ENCODE measurements at places on chromosomes 5 and 9. TPM values are rescaled to one million over a fixed set of nuclear protein-coding genes. Genes with fewer than 3 reads are reported as not detected.

ARL14EPL gene
- not detected for total RNA-seq

GABRA6 gene
- total RNA-seq = not detected

DNA sequence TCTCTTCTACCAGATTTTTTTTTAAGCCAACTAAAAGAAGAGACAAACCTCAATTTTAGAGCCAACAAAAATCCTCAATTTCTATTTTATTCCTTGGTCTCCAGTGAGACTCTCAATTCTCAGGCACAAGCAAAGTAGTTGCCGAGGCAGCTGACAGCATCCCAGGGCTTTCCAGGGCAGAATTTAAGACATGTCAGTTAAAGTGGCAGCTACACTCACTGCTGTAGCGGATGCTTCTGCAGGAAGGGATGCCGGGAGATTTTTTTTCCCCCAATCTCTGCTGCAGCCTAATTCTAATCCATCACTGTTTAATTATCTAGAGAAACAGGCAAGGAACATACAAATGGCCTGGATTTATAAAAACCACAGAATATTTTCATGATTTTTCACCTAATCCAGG, 57.0 kb downstream of the TTC39B start:
- no peak overlapping the region for H3K4me3 ChIP-seq
- no peak overlapping the region for H3K27ac ChIP-seq
- peaks cover 18% of the 10 kb centered on the region for H3K4me1 ChIP-seq
- H3K27me3 ChIP-seq = no peaks in the 10 kb centered on the region
- H3K36me3 ChIP-seq = no peaks in the 10 kb centered on the region
- DNase-seq = no peak

DNA sequence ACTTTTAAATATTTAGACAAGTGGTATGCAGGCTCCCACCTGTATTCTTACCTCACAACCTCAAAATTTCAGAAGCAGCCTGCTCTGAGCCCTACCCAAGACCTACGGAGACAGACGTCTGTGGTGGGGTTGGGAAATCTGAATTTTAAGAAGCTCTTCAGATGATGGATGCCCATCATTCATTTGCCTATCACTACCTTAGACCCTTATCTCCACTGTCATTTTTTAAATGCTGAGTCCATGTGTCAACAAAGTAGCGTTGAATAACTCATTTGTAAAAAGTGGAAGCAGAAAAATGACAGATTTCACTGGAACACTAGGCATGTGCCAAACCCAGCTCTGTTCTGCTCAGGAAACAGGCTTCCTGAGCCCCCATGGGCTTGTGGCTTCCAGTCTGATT, 85.7 kb downstream of the PDE4D start:
- no peaks in the 10 kb centered on the region for H3K36me3 ChIP-seq
- no peak overlapping the region for H3K4me3 ChIP-seq
- no peak for DNase-seq

- peaks cover 5% of the 10 kb centered on the region for H3K4me1 ChIP-seq
- no peak overlapping the region for H3K4me3 ChIP-seq
- H3K36me3 ChIP-seq = no peaks in the 10 kb centered on the region
- no peak overlapping the region for H3K27ac ChIP-seq
- peak; percentile 70 for DNase-seq
Observed at GRCh38 chr5:65760504-65761275, 38.7 kb downstream of the NLN start.

DNA sequence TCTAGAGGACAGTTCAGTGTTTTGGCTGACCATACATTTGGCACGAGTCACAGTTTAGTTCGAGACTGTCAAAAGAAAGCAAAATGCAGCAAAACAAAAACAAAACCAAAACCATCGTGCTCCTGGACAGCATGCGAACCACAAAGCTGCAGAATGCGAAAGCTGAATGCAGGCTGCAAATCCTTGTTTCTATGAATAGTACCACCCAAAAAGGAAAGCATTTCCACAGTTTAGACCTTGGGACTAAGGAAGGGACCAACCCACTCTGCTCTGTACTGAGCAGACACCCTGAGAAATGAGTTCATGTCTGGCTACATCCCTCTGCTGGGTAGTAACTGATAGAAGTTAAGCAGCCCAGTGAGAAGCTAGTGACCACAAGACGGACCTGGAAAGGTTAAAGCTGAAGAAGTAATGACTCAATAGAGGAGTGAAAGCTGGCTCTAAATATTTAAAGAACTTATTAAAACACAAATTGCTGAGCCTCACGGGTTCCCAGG, 3.9 kb downstream of the GCNT4 start:
- H3K4me1 ChIP-seq = peaks cover 39% of the 10 kb centered on the region
- H3K4me3 ChIP-seq = peak overlapping the region; percentile 66
- DNase-seq = no peak
